ENCODE measurements at places on chromosomes 6 and 20.

GRCh38 chr20:32456869-32457478 is 98.8 kb downstream of the ASXL1 start:
- DNase-seq, result no peak

GRCh38 chr6:111011360-111012142 is 29.7 kb downstream of the RPF2 start:
- DNase-seq, result no peak

GRCh38 chr20:44520881-44521280 is 989 bp downstream of the SERINC3 start:
- DNase-seq, result no peak

GRCh38 chr6:155380666-155381332 is 66.5 kb upstream of the TFB1M start:
- DNase-seq, result no peak

- no peak for DNase-seq
Measured at GRCh38 chr6:94300424-94301144, 881.2 kb upstream of the EPHA7 start.

- DNase-seq, result no peak
Measured at GRCh38 chr6:42978487-42978838, 518 bp downstream of the PEX6 start.

DNA sequence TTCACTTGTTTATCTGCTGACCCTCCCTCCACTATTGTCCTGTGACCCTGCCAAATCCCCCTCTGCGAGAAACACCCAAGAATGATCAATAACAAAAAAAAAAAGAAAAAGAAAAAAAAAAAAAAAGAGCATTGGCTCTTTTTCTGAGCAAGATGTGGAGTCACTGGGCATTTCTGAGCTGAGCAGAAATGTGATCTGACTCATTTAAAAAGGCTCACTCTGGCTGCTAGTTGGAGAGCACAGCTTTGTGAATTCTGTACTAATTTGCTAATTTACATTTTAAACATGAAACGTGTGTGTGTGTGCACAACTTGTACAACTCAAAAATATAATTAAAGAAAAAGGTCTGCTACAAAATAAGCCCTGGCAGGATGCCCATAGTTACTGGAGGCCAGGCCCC is 20.2 kb downstream of the SCML4 start:
- no peak for DNase-seq

DNA sequence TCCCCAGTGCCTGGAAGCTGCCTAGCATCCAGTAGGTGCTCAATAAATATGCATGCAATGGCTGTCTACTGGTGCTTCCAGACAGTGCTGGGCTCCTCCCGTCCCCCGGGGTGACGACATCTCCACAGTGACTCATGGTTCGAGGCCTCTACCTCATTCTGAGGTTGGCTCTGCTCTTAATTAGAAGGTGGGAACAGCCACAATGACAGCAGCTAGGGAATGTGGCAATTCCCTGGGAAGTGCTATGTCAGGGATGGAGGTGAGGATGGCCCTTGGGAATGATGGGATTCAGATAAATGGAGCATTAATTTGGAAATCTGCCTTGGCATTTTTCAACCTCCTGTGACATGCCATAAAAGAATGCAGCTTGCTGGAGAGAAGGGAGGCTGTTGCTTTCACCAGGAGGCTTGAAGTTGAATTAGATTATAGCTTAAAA is 43.5 kb upstream of the NFATC2 start:
- no peak for DNase-seq

DNA sequence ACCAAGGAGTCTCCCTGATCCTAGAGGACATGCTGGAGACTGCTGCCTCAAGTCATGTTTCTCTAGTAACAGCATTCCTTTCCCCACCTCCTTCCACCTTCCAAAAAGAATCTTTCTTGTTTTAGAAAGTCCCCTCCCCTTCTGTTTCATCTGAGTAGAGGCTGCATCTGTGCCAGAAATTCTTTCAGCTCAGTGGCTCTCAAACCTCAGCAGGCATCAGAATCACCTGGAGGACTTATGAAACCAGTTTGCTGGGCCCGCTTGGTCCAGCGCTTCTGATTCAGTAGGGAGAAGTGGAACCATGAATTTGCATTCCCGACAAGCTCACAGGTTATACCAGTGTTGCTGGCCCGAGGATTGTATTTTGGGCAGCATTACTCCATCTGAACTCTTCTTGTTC is 55.1 kb downstream of the TMEM200A start:
- DNase-seq, result no peak
